ENCODE measurements at places on chromosomes 2 and 18.

- DNase-seq: no peak
Observed at GRCh38 chr2:32864334-32865111, 82.2 kb upstream of the LTBP1 start.

GRCh38 chr18:13444430-13445240 is 226.1 kb downstream of the LDLRAD4 start:
- DNase-seq: no peak

- no peak for DNase-seq
Observed at GRCh38 chr2:135494917-135495316, 36.1 kb downstream of the ZRANB3 start.

GRCh38 chr2:27042159-27042661 is 9.3 kb upstream of the AGBL5 start:
- DNase-seq: no peak

DNA sequence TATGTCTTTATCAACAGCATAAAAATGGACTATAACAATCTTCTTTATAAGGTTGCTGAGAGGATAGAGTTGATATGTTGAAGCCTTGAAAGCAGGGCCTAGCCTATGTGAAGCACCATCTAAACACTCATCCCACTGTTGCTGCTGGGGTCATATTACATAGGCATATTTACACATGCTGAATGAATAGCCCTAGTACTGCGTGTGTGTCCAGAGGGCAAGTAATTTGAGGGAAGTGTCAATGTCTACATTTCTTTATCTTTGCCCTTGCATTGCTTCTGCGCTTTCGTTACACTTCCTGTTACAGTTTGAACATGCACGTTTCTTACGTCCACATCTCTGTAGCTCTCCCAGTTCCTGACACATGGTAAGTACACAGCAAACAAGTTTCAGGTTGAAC is 280.3 kb upstream of the ATP5MC3 start:
- DNase-seq: no peak

GRCh38 chr2:240320204-240320993 is 115.1 kb upstream of the GPC1 start:
- DNase-seq: peak; percentile 23

- DNase-seq: peak; percentile 72
Observed at GRCh38 chr2:177165721-177166711, 46.6 kb upstream of the HNRNPA3 start.

DNA sequence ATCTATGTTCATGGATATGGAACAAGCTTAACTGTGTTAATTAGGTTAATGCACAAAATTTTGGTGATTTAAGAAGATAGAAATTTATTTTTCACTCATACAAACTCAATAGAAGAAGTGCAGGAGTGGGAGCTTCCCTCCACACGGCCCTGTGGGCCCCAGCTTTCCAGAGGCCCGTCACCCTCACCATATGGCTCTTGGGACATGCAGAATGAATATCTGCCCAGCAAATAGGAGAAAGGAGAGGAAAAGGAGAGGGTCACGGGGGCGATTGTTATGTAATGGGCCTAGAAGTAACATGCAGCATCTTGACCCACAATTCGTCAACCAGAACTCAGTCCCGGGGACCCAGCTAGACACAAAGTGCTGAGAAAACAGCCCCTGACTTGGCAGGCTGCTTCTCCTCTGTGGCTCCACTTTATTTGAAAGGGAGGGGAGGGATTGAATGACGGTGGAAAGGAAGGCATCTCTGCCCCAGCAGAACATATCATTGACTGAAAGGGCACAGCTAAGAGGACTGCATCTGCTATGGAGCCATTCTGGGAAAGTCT is 648.2 kb upstream of the ID2 start:
- no peak for DNase-seq

DNA sequence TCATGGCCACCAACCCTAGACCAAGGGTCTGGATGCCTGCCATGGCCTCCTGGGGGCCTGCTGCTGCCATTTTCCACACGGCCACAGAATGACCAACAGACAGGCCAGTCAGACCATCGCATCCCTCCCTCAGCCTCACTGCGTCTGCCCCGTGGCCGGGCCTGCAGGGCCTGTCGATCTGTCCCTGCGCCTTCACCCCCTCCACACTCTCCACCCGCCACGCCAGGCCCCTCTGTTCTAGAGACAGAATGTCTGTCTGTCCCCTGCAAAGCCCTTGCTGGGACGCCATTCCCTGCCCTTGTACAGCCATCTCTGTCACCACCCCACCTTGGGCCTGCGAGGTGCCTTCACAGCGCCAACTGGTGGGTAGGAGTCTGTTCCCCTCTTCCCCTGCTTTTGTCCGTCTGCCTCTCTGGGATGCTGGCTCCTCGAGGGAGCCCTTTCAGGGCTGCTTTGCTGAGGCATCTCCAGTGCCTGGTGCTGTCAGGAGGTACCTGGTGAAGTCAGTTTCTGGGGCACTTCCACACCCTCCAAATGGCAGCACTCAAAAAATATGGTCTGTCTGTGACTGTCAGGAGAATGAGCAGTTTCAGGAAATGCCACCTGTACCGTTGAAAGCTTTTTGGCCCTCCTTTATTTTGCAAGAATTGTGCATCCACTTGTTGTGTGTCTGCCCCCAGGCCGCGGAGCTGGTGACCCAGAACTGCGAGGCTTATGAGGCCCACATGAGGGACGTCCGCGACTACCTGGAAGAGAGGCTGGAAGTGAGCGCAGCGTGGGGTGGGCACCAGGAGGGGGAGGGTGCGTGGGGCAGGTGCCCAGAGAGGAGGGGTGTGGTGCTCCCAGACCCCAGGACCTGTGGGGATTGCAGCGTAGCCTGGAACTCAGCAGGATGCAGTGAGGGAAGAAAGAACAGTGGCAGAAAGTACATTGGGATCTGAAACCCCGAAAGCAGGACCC is 6.7 kb upstream of the ESPNL start:
- no peak for DNase-seq

GRCh38 chr2:120044336-120044735 is 31.5 kb downstream of the EPB41L5 start:
- peak; percentile 5 for DNase-seq

- no peak for DNase-seq
Observed at GRCh38 chr2:8551622-8552074, 130.2 kb upstream of the ID2 start.

DNA sequence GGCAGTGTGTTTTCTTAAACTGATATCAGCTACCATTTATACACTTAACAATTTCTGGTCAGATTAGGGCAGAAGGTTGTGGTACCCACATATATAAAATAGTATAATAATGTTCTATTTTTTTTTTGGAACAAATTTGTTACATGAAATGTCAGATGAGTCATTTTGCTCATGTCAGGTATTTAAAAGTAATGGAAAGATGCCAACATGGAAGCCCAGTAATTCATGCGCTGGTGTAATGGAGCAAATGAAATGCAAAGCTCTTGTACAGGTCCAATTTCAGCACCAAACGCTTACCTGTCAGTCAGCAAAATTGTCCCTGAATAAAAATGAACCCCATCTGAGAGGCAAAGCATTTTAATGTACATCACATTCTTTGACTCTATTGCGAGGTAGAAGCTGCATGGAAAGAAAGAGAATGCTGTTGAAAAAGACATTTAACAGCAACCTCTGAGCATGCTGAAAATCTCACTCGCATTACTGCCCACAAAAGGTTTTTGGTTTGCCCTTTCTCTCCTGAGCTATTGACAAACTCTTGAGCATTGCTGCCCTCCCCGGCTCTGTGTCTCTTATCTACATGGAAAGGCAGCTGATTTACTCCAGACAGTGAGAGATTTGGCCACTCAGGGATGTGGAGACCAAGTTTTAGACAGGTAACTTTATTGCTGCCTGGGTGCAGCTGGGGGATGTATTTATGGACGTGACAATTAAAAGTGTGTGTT is 217.5 kb downstream of the CAMKMT start:
- DNase-seq: no peak

- no peak for DNase-seq
Observed at GRCh38 chr2:73982140-73982617, 2.5 kb upstream of the TET3 start.

DNA sequence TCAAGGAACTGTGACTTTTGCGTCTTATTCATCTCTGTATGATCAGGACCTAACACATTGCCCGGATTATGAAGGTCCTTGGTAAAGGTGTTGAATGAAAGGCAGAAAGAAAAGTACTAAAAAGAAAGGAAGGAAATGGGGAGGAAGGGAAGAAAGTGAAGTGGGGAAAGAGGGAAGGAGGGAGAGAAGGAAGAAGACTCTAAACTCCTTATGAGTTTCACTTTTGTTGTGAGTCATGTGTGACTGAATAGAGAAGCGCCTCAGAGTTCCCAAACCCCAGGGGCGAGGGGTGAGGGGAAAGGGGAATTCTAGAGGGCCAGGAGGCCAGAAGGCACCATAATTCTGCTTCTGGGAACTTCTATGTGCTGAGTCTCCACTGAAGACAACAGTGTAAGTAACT is 30.9 kb upstream of the OSBPL6 start:
- peak; percentile 78 for DNase-seq

DNA sequence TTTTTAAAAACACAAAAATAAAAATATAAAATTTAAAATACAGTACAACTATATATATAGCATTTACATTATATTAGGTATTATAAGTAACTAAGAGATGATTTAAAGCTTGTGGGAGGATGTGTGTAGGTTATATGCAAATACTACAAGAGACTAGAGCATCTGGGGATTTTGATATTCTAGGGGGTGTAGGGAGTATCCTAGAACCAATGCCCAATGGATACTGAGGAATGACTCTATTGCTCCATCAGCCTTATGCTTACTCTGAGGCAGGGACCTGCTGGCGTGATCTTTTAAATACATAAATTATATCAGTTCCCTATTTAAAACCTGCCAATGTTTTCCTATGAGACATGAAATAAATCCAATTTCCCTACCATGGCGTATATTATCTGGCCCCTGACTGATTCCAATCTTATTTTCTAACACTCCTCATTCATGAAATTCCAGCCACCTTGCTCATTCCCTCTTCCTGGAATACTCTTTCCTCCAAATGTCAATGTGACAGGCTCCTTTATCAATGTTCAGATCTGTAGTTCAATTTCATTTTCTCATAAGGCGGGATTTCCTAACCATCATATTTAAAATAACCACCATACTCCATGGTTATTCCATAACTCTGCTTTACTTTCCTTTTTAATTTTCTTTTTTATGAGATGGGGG is 22.2 kb downstream of the SP3 start:
- DNase-seq: peak; percentile 49

DNA sequence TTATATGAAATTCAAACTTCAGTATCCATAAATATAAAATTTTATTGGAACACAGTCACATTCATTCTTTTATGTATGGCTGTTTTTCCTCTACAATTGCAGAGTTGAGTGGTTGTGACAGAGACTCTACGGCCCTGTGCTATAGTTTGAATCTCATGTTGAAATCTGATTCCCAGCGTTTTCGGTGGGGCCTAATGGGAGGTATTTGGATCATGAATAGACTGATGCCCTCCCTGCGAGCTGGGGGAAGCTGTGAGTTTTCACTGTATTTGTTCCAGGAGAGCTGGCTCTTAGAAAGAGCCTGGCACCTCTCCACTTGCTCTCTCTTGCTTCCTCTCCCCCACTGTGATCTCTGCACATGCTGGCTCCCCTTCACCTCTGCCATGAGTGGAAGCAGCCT is 1.7 kb downstream of the PFN4 start:
- no peak for DNase-seq

- no peak for DNase-seq
Observed at GRCh38 chr2:124563426-124563825, 538.3 kb downstream of the CNTNAP5 start.

DNA sequence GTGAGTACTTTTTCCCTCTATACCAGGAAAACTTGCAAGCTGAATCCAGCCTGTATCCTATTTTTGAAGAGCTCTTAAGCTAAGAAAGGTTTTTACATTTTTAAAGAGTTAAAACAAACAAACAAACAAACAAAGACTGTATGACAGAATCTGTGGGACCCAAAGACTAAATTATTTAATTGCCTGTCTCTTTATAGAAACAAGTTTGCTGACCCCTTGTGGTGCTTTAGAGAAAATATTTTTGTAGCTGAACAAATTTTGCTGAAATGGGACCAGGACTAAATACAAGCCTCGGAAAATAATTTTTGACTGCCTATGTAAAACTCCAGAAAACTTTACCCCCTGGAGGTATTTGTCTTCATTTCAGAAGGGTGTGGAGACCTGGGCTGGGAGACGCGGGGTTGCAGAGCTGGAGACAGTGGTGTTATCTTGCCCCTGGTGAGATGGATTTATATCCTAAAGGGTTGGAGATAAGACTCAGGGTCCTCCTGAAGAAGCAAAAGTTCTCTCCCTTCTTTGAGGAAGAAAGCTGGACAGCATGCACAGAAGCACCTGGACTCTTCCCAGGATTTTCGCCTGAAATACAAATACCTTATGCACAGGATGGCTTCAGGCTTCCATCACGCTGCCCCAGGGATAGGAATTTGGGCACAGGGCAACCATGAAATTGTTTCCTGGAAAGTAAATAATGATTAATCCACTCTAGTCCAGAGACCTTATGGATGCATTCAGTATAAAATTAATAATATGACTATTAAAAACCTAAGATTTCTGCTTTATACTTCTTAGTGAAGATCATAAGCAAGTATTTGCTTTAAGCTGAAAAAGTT is 54.3 kb downstream of the TMX3 start:
- peak; percentile 61 for DNase-seq

- no peak for DNase-seq
Observed at GRCh38 chr2:5781679-5782078, 89.5 kb downstream of the SOX11 start.

GRCh38 chr2:9981655-9982054 is 30.2 kb downstream of the GRHL1 start:
- DNase-seq: no peak

- no peak for DNase-seq
Observed at GRCh38 chr2:31217465-31218200, at the start of gene CAPN14. Gene CAPN14, minus strand, starts transcription at chr2:31217515. Its CDS starts 12,068 bp downstream, at chr2:31205447.

GRCh38 chr18:60182223-60182622 is 190.4 kb downstream of the MC4R start:
- no peak for DNase-seq

DNA sequence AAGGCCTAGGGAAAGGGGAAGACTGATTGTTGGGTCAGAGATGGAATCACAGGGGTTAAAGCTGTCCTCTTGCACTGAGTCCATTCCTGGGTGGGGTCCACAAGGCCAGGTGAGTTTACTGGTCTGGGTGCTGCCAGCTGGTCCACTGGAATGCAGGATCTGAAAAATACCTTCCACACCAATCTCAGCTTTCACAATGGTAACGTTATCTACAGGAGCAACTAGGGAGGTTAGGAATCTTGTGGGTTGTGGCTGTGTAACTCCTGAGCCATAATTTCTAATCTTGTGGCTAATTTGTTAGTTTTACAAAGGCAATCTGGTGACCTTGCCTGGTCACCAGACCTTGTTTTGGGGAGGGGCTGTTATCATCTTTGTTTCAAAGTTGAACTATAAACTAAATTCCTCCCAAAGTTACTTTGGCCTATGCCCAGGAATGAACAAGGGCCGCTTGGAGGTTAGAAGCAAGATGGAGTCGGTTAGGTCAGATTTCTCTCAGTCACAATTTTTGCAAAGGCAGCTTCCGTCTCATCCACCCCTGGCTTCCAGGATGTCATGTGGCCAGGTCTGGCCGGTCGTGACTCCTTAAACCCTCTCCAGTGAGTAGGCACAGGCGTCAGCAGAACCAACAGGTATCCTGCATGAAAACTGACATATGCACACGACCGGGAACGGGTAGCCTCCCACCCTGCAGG is 123.3 kb upstream of the SH3BP4 start:
- DNase-seq: no peak

GRCh38 chr2:145350011-145350410 is 830.1 kb upstream of the ZEB2 start:
- peak; percentile 38 for DNase-seq
